Activated gamma-delta T cell treated with anti-CD3 and anti-CD28 coated beads, Interleukin-2, amount 50 U/mL, for 16 hours (primary cell): ENCODE measurements at places on chromosomes 4 and X.

- no peak for DNase-seq
These were observed 45.2 kb downstream of the ADD1 start for GRCh38 chr4:2888886-2889285.

DNA sequence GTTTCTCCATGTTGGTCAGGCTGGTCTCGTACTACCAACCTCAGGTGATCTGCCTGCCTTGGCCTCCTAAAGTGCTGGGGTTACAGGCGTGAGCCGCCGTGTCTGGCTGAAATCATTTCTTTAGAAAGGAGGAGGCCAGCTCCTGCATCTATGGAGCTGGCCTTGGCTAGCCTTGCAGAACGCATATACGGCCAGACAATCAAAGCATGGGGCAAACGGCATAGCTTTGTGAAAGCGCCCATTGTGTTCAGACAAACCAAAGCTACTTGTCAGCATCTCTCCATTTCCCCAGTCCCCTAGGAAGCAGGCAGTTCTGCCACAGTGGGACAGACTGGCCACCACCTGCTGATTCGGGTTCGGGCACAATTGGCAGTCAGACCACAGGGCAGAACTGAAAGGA is 48.9 kb upstream of the IQSEC2 start:
- DNase-seq = no peak

DNA sequence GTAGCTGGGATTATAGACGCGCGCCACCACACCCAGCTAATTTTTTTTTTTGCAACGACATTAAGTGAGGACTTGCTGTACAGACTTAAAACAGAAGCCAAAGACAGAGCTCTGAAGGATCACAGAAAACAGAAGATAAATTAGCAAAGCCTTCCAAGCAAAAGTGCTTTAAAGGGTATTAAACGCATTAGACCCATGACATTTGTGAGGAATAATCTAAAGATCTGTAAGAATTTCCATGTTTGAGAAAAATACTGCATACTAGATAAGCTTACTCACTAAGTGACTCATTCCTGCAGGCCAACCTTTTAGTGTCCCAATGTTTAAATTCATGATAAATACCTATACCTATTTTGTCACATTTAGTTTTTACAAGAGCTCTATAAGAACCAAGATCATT is 27.4 kb downstream of the SMARCA1 start:
- DNase-seq = no peak

GRCh38 chr4:2408401-2408958 is 10.0 kb downstream of the ZFYVE28 start:
- no peak for DNase-seq

DNA sequence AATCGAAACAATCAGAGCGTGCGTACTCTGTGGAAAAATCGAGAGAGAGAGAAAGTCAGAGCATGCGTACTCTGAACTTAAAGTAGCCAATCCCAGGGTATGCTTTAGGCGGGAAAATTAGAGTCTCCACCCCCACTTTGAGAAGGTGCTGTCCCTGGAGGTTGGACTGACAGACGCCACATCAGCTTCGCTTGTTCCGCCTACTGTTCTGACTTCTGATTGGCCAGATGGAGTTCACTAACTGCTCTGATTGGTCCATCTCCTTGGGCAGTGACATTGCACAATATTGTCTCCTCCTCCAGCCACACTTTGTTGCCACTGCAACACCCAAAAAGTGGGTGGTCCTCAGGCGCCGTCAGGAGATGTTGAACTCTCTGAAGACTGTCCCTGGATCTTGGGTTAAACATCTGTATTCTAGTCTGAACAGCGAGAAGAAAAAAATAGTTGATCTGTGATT is at the start of gene SSX5:
Gene SSX5 (minus strand): TSS at position 51 of the 457 bp plus-strand sequence. CDS start 1,437 bp downstream, outside the sequence.
- DNase-seq = no peak

GRCh38 chr4:139624441-139625092 is 41.1 kb upstream of the MGST2 start:
- no peak for DNase-seq

DNA sequence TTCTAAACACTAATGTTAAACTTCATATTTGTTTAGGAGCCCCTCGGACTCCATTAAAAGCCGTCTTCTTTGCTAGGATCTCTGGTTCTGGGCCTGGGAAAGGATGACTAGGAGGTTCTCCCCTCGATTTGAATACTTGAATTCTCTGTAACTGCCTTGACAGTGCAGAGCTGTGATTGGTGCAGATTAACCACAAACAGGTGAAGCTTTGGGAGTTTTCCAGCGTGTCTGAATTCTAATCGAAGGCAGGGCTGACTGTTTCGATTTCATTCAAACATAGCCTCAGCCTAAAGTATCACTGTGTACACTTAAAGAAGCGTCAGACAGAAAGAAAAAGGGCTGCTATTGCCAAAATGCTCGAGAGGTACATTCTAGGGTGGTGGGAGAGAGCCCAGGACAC is 29.0 kb downstream of the TFDP3 start:
- DNase-seq = no peak

DNA sequence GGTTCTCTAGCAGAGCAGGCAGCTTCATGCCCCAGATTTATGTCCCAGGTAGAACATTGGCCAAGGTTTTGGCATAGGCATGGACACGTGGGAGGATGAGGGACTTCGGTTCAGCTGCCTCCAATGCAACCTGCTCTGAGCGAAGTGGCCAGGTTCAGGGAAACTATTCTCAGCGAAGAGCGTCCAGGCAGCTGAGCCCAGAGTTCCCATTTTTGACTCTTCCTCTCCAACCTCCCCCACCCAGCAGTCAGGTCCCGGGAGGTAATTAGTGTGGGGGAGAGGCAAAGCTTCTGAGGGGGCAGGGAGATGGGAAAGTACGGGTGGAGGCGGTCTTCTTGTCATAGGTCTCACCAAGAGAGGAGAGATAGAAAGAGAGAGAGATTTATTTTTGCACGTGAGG is 1.0 kb downstream of the GABRA4 start:
- DNase-seq = no peak

DNA sequence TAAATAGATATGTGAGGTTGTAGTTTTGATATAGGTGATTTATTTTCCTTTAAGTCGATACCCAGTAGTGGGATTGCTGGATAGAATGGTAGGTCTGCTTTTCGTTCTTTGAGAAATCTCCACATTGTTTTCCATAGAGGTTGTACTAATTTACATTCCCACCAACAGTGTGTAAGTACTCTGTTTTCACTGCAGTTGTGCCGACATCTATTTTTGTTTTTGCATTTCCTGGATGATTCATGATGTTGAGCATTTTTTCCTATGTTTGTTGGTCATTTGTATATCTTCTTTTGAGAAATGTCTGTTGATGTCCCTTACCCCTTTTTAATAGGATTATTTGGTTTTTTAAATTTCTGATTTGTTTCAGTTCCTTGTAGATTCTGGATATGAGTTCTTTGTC is 120.7 kb downstream of the NAA11 start:
- DNase-seq = no peak

DNA sequence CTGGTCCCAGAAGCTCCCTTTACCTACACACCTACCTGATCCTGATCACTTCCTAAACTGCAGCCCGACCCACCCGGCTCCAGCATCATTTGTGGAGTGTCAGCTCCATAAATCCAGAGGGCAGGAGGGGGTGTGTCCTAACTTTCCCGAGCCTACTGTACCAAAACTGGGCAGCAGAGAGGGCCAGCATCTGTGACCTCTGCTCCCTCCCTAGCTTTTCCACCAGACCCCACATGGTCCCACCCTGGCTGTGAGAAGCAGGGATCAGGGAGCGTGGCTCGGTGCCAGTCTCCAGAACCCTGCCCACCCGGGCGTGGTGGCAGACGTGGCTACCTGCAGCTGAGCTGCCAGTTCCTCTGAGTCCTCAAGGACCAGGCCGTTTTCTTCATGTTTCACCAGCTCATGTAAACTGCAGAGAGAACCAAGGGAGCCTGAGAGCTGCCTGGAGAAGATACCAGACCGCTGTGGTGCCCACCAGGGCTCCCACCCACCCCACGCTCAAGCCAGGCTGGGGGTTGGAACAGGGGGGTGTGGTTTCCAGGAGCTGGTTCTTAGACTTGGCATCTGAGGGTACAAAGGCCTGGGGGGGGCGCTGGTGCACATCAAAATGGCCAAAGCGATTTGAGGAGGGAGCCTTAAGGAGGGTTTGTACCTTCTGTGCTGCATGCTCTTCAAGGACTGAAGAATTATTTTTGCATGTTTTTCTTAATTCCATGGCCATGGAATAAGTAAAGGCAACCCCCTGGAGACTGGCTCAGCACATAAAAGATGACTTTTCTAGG is 76.7 kb upstream of the DRD5 start:
- DNase-seq = no peak

- no peak for DNase-seq
These were observed 194.4 kb downstream of the CBR4 start for GRCh38 chr4:168815379-168816345.

- no peak for DNase-seq
These were observed 1176.7 kb downstream of the NLGN4X start for GRCh38 chrX:5051831-5052491.

GRCh38 chrX:38474543-38474942 is 86.8 kb upstream of the TSPAN7 start:
- no peak for DNase-seq

DNA sequence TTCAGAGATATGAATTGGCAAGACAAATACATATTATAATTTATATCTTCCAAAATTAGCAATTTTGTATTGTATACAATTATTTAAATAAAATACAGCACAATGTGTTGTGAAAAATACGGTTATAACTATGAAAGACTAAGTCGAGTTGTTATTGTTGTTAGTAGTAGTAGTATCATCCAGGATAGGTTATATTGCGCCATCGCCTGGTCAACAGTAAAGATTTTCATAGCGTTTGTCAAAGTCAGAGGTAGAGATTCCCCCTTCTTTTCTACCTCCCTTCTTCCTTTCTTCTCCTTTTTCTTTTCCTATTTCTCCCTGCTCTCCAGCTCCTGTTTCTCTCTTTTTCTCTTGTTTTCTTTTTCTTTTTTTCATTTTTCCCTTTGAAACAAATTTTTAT is 499.1 kb upstream of the EPHA5 start:
- DNase-seq = no peak

- DNase-seq = no peak
These were observed 1.1 kb upstream of the GTPBP6 start for GRCh38 chrX:319579-320125.

DNA sequence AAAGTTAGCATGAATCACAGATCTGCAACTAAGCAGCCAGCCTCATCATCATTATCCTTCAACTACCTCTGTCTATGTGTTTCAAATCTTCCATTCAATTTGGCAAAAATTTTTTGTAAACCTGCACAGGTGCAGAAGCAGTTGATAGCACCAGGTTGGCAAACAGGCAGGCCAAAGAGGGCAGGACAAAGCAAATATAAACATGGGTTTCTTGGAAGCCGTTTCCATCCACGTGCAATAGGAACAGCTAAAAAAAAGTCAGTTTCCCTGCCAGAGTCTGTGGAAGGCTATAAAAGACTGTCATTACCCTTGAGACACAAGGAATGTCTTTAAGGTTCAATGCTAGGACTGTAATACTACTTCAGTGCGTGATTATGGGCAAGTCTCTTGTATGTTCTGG is 253.2 kb downstream of the PDHA2 start:
- DNase-seq = no peak

DNA sequence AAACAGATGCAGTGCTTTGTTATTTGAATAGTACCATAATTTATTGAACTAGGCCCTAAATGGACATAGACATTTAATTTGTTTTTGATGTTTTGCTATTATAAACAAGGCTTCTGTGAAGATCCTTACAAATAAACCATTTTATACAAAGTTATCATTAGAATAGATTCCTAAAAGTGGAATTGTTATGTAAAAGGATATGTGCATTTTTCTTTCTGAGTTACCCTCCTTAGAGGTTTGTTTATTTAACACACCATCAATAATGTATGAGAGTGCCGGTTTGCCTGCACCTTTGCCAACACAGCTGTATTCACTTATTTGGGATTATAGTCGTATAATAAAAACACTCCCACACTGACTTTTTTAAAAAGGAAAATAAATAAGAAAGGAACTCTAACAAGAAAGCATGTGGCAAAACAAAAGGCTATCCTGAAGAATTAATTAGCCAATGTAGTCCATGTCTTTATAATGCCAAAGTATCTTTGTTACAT is 84.8 kb downstream of the PAK3 start:
- DNase-seq = no peak

- peak; percentile 30 for DNase-seq
These were observed at the start of gene BEX5 for GRCh38 chrX:102155806-102156179. Gene BEX5 (minus strand): TSS chrX:102155977. CDS start chrX:102154265, 1,712 bp downstream.

GRCh38 chr4:6078560-6078959 is 60.3 kb upstream of the C4orf50 start:
- DNase-seq = no peak

- DNase-seq = no peak
These were observed 687.6 kb downstream of the C4orf33 start for GRCh38 chr4:129783596-129783995.

GRCh38 chrX:109440475-109440874 is 41.4 kb downstream of the GUCY2F start:
- no peak for DNase-seq

DNA sequence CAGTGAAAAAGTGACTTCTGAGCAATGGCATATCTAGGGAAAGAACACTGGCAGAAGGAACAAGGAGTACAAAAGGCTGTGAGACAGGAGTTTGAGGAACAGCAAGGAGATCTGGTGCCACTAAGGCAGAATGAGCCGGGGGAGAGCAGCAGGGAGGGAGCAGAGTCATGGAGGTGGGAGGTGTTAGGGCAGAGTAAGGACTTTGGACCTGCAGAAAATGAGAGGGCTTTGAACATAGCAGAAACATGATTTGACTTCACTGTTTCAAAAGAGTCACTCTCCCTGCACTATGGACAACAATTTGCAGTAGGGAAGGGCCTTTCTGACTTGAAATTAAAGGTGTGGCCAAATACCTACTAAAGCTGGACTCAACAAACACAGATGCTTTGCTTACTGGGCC is 356.2 kb downstream of the ADGRL3 start:
- DNase-seq = no peak

- no peak for DNase-seq
These were observed 97.6 kb upstream of the NKX1-1 start for GRCh38 chr4:1503583-1504471.

GRCh38 chrX:30170900-30171299 is 44.5 kb upstream of the MAGEB2 start:
- no peak for DNase-seq

DNA sequence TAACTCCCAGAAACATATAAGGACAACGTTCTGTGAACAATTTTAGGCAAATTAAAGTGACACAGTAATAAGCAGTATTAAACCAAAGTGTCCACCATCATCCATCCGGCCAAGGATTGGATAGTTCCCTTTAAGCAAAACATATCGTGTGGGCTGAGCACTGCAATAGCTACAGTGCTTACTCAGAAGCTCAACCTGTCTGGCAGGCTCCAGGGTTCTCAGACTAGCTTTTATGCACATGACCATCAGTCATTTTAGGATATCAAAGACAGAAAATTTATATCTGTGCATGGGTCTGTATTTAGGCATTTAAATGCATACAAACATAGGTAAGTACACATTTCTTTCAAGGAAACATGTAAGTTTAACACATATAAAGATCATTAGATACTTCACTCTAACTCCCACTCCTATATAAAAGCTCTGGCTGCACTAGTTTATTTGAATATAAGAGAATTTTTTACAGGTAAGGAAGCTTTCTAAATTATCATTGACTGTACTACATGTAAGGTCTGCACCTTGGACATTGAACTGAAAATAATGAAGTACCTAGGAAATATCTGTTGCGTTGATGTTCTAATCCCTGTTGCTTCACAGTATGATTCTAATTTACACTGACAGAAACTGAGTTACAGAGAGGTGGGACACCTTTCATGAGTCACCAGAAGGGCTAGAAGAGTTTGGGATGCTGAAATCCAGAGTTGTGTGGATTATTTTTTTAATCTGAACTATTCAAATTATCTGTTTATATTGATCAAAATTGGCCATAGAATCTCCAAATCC is 67.6 kb downstream of the ELOVL6 start:
- DNase-seq = no peak

GRCh38 chrX:75365243-75365975 is 91.5 kb downstream of the UPRT start:
- no peak for DNase-seq
